ENCODE measurements at places on chromosomes 1 and 21.

DNA sequence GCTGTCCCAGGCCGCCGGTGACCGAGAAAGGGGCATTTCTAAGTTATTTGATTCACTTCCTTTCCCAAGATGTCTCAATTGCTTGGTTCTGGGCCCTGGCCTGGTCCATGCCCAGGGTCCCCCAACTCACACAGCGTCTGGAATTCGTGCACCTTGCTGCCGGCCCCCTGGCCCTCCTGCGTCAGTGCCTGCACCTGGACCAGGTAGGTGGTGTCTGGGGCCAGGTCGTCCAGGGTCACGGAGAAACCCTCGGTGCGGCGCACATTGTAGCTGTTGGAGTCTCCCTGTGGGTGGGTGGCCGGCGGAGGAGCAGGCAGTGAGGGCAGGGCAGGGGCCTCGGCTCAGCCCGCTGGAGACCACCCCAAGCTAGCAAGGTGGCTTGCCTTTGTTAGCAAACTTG, 21.0 kb downstream of the EPHA2 start:
- DNase-seq = no peak

DNA sequence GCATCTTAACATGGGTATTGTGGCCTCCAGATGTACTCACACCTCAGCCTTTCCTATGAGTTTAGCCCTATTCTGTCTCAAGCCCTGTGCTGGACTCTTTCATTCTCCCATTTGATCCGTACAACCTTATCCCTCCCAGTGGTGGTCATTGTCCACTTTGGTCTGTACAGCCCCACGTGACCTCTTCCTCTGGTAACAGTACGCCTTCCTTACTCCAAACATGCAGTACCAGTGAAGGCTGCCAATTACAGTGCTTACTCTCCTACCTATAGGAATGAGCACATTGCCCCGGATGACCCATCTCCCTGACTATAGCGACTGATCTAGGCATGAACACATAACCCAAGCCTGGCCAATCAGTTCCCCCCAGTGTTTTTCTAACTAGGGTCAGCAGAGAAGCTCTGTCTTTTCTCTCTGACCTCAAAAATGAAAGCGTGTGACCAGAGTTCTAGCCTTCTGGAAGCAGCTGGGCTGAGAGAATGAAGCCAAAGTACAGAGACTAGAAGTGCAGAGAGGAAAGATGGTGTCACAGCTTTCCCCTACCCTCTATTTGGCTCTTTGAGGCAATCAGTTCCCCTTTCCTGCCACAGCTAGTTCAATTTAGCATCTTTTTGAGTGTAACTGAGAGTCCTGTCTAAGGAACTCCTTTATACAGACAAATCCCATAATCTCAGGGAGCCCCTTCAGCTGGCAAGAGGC, 9.9 kb upstream of the QSOX1 start:
- no peak for DNase-seq

GRCh38 chr21:15842565-15842880, 112.7 kb downstream of the USP25 start:
- no peak for DNase-seq

- DNase-seq = no peak
These were observed 12.0 kb upstream of the KCNH1 start for GRCh38 chr1:211145944-211146343.

Measured in NCI-H146 (cell line).